ENCODE measurements at places on chromosomes 5 and 9.

GRCh38 chr9:133768859-133769510, 30.8 kb upstream of the SARDH start:
- DNase-seq, result no peak

- no peak for DNase-seq
Observed at GRCh38 chr5:348726-349125, 27.2 kb downstream of the AHRR start.

- no peak for DNase-seq
Observed at GRCh38 chr9:4859035-4859434, 66.3 kb downstream of the RCL1 start.

GRCh38 chr5:156331181-156331580, 4.2 kb downstream of the SGCD start:
- DNase-seq, result no peak

DNA sequence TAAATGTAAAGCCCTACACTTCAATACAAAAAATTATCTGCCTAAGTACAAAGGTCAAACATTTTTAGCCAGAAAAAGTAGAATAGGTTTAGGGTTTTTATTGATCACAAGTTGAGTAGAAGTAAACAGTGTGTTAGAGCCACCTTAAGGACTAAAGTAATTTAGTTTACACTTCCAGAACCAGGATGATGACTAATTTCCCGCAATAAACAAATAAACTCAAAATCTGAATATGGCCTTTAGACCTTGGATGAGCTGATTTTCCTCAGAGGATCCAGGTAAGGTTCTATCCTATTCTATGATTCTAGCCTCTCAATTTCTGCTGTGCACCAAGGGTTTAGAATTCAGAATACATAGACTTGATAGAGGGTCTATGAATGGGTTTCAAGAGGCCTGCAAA, 179.4 kb upstream of the TBCA start:
- no peak for DNase-seq

DNA sequence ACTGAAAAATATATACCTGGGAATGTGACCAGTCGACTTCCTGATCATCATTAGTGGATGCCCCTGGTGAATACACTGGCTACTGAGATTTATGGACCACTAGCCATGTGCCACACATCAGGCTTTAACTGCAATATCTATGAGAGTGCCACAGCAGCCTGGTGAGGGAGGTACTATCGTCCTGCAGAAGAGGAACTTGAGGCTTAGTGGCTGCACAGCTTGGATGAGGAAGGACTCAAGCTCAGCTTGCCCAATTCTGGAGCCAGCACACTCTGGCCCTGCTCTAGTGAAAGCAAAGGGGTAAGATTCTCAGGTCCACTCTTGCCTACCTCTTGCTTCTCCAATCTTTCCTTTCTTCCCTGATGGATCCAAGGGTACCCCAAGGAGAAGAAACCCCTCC, 129.3 kb downstream of the ENTREP1 start:
- no peak for DNase-seq

- no peak for DNase-seq
Observed at GRCh38 chr5:170491479-170491878, 12.3 kb upstream of the KCNIP1 start.

DNA sequence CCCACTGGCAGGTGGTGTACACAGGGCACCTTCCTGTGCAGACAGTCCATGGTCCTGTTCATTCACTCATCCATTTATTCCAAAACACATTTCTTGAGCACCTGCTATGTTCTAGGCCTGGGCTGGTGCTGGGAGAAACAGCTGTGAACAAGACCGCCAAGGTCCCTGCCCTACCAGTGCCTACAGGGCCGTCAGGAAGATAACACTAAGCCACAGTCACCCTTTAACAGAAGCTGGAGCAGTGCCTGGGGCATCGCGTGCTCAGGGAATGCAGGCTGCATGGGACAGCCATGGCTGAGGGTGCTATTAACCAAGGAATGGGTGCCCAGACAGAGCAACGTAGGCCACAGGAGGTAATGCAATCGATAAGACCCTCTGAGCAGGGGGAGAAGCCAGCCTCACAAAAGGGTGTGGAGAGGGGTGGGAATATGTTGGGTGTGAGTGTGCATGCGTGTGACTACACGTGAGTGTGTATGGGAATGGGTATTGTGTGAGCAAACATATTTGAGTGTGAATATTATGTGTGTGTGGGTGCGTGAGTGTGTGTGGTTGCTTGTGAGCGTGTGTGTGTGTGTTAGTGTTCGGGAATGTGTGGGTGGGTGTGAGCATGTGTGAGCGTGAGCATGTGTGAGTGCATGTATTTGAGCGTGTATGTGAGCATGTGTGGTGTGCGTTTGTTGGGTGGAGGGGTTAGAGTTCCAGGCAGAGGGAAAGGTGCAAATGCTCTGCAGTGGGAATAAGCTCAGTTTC, 19.1 kb downstream of the DUSP1 start:
- no peak for DNase-seq

DNA sequence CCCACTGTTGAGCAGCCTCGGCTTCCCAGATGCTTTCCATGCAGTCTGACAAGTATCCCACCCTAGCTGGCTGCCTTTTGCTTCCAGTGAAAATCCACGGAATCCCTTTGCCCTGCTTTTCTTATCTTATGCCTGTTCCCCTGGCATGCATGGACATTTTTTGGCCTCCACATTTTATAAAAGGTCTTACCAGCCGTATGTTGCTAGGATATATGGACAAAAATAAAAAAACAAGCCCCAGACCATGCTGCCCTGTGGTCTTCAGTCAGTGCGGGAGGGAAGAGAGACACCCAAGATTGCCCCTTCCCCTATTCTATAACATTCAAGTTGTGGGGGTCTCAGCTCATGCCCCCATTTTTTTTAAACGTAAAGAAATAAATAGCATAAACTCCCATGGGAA, 129.6 kb downstream of the COL23A1 start:
- no peak for DNase-seq

DNA sequence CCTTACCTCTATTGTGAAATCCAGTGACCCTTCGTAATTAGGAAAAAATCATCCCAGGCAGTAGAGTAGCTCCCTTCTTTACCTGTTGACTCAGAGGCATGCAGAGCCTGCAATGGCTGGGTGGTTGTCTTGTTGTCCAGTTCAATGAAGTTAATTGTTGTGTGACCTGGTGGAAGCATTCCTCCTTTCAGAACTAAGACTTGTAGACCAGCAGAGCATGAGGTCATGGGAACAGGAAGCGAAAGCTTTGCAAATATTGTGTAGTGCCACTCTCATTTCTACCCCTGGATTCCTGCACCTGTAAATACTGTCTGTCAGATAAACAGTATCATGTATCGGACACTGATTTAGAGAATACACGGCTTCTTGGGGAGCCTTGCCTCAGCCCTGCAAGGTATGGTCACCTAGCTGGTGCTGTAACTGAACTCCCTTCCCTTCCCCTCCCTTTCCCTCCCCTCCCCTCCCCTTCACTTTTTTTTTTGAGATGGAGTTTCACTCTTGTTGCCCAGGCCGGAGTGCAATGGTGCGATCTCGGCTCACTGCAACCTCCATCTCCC, 5.7 kb upstream of the PRXL2C start:
- no peak for DNase-seq

- DNase-seq, result no peak
Observed at GRCh38 chr5:158380661-158381060, 521.7 kb upstream of the CLINT1 start.

DNA sequence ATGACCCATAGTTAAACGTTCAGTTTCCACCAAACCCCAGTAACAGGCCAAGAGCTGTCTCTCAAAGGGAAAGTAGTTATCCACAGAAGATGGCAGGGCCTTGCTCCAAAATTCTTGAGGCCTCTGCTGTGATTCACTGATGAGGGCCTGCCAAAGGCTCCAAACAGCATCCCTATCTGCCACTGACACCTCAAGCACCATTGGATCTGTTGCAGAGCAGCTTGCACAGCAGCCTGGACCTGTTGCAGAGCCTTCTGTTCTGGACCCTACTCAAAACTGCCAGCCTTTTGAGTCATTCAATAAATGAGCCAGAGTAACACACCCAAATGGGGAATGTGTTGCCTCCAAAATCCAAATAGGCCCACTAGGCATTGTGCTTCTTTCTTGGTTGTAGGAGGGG, 741.5 kb upstream of the RGMB start:
- DNase-seq, result no peak

DNA sequence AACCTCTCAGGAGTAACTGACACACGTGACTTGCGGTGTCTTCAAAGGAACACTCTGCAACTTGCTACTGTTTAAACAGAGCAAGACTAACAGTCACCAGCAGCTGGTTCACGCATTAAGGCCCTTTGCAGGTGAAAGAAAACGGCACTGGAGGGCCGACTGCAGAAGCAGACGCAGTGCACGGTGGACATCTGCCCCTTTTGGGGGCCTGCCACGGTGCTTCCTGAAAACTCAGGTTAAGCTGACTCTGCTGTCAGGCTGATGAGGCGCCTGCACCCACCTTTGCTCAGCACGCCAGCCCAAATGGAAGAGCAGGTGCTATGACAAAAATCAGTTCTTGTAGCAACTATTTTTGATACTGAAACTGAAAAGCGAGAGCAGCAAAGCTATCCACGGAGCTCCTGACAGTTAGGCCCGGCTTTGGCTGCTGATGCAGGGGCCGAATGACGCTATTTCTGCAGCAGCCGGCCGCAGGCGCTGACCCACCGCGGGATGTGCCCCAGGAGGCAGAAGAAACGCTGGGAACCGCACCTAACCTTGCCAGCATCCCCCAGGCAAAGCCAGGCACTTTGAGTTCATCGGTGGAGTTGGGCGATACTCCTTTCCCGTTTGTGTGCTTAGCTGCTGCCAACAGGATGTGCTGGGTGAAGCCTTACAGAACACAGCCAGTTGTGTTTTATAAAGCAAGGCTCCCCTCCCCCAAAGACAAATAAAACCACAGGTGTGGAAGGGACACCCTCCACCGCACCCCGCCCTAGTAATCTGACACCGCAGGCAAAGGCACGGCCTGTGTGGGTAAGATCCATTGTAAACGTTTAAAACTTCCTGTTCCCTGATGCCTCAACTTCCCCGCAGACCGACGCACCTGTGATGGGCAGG, 21.1 kb upstream of the TERT start:
- peak; percentile 46 for DNase-seq

- no peak for DNase-seq
Observed at GRCh38 chr5:172479784-172480115, 25.4 kb upstream of the SH3PXD2B start.

All from activated naive CD4-positive, alpha-beta T cell treated with Interleukin-2 at 50 U/mL for 16 hours (primary cell).